Right ventricle myocardium inferior (tissue), 1 donor: ENCODE measurements at places on chromosomes 3 and 15. TPM values are rescaled to one million over a fixed set of nuclear protein-coding genes. Genes with fewer than 3 reads are reported as not detected.

STT3B gene
- 98.6 TPM for total RNA-seq

- no peak for DNase-seq
Measured at GRCh38 chr3:197951392-197951990, 1.5 kb downstream of the RPL35A start.

OCA2 gene
- not detected for total RNA-seq

SHC4 gene
- total RNA-seq: 1.5 TPM

DNA sequence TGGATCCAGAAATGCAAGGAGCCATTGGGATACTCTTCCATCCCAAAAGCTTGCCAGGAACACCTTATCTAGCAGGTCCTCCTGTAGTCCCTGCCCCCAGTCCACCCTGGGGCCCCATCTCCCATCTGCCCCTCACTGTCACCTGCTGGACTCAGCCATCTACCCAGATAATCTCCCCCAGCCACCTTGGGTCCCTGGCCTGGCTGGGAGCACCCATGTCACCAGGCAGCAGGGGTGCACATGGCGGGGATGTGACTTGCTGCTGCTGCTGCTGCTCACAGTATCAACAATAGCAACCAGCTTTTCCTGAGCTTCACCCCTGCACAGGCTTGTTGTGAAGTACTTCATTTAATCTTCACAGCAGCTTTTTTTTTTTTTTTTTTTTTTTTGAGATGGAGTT, 12.6 kb downstream of the PTH1R start:
- DNase-seq: no peak

DNA sequence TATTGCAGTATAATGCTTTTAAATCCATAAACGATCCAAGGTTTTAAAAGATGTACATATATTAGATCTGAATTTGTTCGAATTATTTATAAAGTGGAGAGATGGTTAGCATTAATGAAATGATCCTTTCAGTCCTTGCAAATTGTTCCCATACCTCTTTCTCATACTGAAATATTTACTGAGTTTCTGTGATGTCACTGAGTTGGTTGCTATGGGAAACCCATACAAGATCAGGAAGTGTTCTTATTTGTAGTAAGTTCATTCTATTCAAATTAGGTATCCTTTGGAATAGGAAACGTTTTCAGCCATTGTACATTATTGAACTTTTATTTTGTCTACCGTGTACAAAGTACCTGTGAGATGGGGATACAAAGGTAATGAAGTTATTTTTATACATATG, 73.2 kb upstream of the CHL1 start:
- DNase-seq: no peak

CHRM5 gene
- total RNA-seq: not detected

DNA sequence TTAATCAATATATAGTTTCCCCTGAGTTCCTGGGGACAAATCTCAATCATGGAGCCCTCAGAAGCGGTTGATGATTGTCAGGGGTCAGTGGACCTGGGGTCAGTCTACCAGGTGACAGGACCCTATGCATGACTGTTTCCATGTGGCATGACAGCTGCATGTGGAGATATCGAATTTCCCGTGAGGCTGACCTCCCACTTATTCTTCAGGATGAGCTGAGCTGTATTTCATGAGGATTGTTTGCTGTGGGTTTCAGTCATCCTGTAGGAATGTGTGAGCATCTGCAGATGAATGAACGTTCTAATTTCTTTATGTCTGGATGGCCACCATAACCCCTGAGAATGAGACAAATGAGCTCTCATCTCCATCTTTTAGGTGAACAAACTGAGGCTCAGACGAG, 93.0 kb upstream of the HES1 start:
- no peak for DNase-seq

DNA sequence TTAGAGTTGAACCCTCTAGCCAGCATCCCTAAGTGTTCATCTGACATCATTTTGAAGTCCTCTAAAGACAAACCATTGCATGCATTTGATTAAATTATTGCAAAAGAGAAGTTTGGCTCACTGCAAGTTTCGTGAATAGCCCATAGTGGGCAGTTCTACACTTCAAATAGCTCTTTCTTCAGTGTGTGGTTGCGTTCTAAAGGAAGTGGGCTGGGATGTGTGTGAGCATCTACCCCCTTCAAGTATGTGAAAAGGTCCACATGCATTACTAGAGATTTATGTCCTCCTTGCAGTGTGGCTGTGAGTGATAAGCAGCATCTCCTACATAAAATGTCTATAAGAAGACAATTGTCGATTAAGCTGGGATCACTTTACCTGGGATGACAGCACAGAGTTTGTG, 54.6 kb downstream of the SST start:
- DNase-seq: no peak

GRCh38 chr3:59717679-59718205, 667.9 kb upstream of the CFAP20DC start:
- DNase-seq: no peak

DNA sequence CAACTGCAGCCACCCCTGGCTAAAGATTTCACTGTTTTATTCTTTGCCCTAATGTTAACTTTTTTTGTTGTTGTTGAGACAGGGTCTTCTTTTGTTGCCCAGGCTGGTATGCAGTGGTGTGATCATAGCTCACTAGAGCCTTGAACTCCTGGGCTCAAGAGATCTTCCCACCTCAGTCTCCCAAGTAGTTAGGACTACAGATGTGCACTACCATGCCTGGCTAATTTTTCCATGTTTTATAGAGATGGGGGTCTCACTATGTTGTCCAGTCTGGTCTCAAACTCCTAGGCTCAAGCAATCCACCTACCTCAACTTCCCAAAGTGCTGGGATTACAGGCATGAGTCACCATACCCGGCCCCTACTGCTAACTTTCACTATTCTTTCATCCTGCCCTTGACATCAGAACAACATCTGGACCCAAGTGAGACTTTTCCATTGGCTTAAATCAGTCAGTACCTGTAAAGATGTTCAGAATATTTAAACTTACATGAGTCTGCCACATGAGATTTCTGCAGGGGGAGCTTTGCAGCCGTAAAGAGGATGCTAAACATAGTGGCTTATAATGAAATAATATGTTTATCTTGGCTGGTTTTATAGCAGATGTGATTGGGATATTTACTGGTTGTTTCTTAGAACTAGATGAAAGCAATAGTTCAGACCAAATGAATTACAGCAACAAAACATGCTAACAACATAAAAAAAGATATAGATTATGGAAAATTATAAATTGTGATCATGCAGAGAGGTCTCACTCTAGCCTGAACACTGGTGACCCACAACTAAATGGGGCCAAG, 73.6 kb downstream of the HMG20A start:
- DNase-seq: no peak

- no peak for DNase-seq
Measured at GRCh38 chr3:114444216-114444615, 150.4 kb downstream of the TIGIT start.

DNA sequence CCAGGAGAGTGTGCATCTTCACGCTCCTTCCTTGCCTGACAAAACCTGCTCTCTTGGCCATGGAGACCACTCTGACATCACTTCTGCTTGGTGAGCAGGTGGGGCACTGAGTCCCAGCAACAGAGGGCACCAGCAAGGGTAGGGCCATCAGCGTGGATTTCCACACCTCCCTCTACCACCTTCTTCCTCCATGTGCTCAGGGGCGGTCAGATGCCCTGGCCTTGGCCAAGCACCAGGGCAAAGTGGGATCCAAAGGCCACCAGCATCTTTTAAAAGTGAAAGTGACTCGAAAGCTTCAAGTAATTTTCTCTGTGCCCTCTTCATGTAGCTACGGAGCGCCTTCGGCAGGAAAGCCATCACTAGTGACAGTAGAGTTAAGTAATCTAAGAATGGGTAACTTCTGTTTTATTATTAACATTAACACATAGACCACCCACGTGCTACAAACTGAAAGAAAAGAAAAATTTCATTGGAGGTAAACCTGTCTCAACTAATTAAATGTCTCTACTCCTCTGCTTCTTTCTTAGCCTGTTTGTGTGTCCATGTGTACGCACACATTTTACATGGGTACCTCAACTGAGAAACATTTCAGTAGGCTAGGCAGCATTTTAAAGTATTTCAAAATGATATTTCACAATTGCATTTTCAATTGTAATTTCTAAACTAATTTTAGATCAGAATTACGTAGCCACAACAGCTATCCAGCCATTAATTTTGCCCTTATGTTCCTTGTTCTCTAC, 57.9 kb downstream of the CHSY1 start:
- no peak for DNase-seq

GRCh38 chr3:21028412-21028811, 722.6 kb downstream of the ZNF385D start:
- DNase-seq: no peak

DNA sequence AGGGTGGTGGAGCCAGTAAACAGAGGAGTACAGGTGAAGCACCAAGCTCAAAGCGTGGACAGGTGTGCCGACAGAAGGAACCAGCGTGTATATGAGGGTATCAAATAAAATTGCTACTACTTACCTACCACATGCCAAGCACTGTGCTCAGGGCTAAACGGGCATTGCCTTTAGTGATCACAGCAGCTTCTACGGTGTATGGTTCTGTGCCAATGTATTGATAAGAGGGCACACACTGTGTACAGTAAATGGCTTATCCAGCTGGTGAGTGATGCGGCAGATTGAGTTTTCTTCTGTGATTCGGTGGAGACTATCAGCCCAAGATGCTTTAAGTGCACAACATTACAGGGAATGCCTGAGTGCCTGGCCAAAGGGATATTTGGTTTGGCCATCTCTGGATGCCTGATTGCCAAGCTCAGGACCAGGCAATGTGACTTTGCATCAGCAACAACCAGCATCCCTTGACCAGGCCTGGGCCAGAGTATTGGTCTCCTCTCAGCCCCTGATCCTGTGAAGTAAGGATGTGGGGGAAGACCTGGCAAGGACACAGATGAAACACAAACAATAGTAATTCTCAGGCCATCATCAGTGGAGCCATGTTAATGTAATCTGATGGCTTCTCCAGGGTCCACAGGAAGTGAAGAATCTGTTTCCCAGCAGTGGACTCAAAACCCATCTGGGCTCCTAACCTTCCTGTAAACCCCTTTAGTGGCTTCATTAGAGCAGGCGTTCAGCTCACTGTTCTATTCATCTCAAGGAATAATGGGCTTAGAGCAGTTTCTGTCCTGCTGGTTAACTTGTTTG, 14.1 kb downstream of the STARD5 start:
- no peak for DNase-seq

DNA sequence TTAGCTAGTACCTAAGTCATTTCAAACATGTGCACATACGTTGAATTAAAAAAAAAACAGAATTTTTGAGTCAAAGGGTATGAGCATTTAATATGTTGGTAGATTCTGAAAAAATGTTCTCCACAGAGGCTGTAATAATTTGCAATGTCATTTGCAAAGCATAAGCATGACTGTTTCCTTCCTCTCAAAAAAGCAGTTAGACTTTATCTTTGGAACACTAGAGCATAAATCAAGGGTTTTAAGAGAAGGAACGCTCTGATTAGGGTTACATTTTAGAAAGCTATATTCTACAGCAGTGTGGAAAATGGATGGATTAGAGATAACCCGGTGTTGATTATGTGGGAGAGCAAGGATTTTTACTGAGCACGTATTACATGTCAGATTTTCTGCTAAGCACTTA, 193.7 kb downstream of the WDR72 start:
- no peak for DNase-seq
